ENCODE measurements at places on chromosomes 1 and 21.

DNA sequence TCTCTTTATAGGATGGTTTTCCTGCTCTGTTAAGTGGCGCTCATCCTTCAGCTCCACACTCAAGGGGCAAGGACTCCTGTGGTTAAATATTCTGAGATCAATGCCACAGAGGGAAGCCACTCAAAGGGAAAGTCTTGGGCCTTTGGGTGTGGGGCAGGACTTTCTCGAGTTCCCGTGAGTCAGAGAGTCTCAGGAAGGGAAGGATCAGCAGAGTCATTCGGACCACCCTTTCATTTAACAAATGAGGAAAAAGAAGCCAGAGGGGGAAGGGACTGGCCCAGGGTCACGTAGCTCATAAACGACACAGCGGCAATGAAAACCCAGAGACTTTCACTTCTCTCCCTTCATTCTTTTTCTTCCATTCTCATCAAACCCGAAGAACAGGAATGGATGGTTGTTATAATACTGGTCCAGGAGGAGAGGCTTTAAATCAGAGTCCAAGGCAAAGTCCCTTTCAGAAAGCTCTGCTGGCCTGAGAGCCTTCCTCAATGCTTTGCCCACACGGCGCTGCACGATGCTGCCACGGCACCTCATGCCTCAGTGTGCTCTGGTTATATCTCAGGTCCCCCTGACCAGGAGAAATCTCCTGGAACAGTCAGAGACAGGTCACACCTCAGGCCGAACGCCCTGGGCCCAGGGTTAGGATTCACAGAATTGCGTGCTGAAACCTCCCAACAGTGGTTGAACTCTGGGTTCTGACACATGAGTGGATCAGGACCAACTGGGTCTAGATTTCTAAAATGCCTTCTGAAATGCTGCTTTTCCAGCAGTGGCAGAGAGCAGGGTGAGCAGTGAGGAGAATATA lies 65.3 kb downstream of the TENT5C start:
- DNase-seq: no peak

GRCh38 chr1:151988405-151988923 lies 5.2 kb downstream of the S100A10 start:
- no peak for DNase-seq

DNA sequence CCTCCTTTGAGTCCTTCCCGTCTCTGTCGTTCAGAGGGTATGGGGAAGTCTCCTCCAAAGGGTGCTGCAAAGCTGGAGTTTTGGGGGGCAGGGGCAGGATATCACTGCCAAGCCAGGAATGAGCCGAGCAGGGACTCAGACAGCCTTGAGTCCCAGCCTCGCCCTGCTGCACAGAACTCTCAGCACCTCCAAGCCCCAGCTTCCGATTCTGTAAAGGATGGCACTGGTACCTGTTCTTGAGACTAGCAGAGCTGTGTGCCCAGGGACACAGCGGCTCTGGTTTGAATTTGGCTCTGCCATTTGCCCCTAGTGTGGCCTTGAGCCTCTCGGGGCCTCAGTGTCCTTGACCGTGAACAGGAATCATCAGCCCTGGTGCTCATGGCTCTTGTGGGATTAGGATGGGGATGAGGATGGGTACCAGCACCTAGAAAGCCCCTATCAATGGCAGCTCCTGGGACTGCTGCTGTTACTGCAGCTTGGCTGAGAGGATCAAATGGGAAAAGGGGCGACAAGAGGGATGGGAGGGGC lies 1.5 kb upstream of the FBLIM1 start:
- no peak for DNase-seq

GRCh38 chr1:228298471-228298870 lies 90.6 kb downstream of the OBSCN start:
- DNase-seq: no peak

- no peak for DNase-seq
Measured at GRCh38 chr1:203046984-203047630, 20.8 kb downstream of the PPFIA4 start.

DNA sequence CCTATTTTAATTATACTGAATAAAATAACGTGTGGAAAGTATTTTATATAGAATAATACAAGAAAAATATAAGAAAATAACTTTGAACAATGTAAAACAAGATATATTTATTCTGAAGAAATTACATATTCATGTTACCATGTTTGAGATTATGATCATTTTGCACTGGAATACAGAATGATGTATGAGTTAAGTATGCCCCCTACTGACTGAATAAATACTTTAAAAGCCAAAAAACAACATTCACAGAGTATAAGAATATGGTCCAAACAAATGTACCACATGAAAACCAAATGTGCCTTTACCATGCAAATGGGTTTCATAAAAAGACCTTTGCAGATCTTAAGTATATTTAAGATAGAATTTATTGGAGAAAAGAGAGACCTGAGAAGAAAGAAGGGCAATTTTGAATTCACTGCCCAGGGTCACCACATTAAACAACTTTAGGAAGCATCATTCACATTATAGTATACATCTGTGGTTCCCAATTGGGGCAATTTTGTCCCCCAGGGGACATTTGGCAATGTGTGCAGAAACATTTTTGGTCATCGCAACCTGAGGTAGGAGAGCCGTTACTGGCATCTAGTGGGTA lies 136.6 kb upstream of the GFI1 start:
- DNase-seq: no peak

DNA sequence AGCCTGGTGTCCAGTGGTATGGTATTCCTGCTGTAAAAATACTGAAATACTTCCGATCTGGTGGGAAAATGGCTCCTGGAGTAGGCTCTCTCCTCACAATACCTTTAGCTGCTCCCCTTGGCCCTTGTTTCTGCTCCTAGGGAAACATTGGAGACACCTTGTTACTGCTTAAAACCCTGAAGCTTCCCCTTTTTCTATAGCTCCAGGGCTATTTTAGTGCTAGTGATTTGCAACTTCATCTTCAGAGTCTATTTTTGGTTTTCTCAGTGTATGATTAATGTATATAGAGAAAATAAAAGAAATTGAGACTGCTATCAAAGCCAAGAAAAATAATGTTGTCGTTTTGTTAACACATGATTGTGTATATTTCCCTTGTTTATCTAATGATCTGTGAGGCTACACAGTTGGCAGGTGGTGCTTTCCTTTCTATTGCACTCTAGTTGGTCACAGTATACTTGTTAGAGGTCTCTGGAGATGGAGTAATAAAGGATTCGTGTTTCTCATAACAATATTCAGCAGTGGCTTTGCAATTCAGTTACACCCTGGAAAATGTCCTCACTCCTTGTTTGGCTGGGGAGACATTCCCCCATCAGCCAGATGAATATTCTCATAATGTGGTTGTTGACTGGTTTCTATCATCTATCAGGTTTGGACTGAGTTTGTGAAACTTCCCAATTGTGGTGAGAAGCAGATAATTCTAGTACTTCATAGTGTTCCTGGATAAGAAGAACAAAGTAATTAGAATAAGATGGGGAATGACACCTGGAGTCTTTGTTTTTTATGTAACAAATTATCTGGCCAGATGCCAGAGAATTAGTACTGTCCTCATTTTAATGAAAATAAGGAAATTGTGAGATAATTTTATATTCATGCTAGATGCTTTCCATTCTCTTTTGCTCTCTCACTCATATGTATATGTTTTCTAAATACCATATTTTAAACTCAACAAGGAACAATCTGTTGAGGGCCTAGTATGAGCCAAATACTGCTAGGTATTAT lies 44.8 kb upstream of the CACYBP start:
- DNase-seq: no peak

- no peak for DNase-seq
Measured at GRCh38 chr1:197736685-197737084, 38.6 kb downstream of the DENND1B start.

DNA sequence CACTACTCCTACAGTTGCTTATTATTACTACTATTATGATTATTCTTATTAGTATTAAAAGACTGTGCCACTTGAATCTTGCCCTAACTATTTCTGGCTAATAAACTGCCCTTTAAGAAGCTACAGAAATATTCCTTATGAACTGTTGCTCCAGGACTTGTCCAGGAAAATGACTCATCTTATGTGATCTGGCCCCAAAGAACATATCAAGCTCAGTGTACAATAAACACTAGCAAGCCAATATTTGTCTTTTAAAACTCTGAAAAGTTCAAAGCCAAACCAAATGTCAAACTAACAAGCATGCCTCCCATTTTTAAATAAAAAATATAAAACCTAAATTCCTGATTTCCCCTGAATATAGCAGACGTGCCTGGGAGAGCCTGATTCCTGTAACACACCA lies 88.7 kb upstream of the SIM2 start:
- no peak for DNase-seq

DNA sequence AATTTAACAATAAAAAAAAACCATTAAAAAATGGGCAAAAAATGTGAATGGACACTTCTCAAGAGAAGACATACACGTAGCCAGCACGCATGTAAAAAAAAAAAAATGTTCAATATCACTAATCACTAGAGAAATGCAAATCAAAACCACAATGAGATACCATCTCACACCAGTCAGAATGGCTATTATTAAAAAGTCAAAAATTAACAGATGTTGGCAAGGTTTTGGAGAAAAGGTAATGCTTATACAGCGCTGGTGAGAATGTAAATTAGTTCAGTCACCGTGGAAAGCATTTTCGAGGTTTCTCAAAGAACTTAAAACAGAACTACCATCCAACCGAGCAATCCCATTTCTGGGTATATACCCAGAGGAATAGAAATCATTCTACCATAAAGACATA lies 1091.5 kb upstream of the B3GALT2 start:
- DNase-seq: no peak

DNA sequence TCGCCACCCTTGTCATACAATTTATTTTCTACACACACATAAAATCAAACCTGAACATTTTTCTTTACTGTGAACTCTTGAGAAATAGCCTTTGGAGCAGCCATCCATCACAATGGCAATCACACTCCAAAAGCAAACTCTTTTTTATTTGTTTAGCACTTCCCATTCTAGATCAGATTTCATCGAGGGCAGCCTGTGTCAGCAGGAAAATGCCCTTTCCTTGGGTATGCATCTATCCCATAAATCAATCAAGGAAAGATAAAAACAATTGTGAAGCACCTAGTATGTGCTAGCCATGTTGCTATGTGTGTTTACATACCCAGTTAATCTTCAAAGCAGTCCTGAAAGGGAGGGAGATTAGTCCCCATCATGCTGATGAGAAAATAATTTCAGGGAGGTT lies 484.1 kb upstream of the USP24 start:
- DNase-seq: no peak

DNA sequence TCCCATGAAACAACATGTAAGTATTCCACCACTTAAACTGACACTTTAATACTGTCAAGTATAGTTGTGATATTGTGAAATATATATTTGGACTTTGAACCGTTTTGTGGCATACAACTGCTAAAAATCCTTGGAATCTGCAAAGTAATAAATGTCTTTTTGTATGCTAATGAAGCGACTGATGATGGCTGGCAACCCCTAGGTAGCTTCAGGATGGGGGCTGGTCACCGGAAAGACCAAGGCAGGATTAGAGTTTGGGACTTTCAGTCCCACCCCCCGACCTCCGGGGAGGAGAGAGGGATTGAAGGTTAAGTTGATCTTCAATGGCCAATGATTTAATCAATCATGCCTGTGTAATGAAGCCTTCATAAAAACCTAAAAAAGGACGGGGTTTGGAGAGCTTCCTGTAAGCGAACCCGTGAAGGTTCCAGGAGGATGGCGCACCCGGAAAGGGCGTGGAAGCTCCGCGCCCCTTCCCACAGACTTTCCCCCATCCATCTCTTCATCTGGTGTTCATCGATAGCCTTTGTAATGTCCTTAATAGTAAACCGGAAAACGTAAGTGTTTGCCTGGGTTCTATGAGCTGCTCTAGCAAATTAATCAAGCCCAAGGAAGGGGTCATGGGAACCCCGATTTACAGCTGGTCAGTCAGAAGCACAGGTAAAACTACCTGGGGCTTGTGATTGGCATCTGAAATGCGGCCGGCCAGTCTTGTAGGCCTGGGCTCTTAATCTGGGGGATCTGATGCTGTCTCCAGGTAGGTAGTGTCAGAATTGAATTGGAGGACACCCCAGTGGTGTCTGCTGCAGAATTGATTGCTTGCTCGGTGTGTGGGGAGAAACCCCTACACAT lies 1.8 kb upstream of the ZNF281 start:
- DNase-seq: no peak

DNA sequence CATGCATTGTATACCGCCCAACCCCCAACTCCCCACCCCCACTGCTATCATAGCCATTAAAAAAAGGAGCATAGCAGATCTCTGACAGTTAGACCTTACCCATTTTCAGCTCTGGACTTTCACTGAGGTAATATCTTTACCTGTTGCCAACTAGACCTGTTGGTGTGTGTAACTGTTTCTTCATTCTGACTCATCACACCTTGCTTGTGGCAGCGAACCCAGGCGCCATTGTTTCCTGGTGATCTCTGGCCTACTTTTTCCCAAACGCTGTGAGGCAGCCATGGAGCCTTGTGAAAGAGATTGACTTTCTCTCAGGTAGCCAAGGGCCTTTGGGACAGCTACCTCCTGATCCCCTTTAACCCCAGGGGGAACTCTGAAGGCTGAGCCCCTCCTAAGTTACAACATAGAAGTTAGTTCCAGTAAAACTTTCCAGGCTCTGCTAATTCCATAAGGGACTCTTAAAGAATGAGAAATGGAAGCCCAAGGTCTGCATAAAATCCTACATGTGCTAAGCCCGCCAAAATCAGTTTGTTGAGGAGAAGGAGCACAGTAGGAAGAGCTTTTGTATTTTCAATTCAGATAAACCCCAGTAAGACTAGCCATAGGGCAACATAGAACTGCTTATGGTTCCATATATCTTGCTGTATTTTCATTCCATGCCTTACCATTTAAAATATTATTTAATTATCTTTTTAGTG lies 196.1 kb upstream of the CAMK1G start:
- no peak for DNase-seq

- DNase-seq: no peak
Measured at GRCh38 chr1:93262645-93263044, 82.1 kb downstream of the CCDC18 start.

GRCh38 chr1:231856894-231857293 lies 230.3 kb downstream of the DISC1 start:
- no peak for DNase-seq

DNA sequence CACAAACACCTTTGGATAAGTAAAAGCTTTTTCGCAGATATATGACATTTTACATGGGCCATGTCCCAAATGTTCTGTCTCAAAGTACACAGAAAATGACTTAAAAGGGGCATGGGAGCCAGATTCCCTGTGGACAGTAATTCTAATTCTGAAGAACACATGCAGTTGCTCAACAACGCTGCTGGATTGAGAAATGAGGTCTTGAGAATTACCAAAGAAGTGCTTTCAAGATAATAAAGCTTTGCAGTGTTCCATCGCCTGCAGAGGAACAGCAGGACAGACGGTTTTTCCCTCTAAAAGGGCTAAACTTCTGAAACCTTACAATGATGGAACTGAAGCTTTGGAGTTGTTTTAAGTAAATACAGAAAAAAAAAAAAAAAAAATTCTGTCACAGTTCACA lies 55.3 kb upstream of the HSPA13 start:
- no peak for DNase-seq

DNA sequence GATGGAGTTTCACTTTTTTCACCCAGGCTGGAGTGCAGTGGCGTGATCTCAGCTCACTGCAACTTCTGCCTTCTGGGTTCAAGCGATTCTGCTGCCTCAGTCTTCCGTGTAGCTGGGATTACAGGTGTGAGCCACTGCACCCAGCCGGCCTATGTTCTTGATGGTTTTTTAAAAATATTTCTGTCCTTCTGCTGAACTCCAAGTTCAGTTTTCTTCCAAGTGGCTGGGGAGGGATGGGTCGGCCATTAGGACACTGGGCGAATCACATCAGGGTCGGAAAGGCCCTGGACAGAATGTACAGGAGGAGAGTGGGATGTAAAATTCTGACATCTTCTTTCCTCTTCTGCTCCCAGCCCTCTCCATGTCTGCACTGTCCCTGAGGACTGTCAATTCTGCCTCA lies 289.6 kb downstream of the PTPRU start:
- no peak for DNase-seq

Data from esophagus squamous epithelium (tissue), 5 donors.